ENCODE measurements at places on chromosomes 3 and 15.

DNA sequence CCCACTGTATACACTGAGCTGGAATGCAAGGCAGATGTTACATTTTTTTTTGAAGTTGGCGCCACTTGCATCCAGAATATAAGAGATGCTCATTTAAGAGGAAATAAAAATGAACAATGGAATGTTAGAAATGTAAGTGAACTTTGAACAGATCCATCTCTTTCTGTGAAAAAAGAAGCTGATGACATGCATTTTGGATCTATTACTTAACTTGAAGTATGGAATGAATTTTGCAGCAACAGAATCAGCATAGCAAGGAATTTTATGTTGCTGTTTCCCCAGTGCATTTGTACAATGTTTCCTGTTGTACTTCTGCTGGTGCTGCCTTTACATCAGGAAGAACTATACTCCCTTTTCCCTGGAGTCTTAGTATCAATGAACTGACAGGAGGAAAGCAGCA lies 178.2 kb downstream of the LSAMP start:
- no peak for DNase-seq

DNA sequence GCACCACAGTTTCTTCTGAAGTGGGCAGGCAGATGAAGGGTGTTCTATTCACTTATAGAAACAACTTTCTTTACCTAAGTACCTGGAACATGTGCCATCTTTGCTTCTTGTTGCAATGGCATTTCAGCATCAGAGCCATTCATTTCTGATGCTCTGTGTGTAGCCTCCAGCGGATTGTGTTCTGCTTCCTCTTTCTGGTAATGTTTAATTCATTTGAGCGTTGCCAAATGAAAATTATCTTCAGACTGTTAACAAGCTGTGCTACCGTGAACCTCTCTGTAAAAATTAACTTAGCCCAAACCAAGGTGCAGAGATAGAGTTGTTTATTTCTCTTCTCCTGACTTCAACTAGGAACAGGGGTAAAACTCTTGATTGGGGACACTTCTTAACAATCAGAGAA lies 302.0 kb downstream of the EDEM1 start:
- no peak for DNase-seq

DNA sequence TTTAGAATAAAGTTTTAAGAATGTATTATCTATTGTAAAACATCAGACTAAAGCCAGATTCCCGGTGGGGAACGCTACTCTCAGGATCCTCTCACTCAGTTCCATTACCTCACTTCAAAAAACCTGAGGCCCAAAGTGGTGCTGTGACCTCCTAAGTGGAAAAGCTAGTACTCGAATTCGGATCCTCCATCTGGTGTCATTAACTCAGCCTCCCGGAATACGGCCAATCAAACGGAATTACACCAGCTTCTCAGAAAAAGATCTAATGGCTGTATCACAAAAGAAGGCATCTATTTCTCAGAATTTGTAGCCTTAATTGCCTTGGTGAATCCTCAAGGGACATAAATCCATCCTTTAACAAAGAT lies 627 bp downstream of the ACAD11 start:
- no peak for DNase-seq

GRCh38 chr3:112456147-112456546 lies 43.1 kb downstream of the BTLA start:
- no peak for DNase-seq

GRCh38 chr3:159080256-159080655 lies 278.4 kb downstream of the MFSD1 start:
- no peak for DNase-seq

GRCh38 chr3:172152874-172153273 lies 113.5 kb downstream of the FNDC3B start:
- DNase-seq: no peak

- DNase-seq: peak; percentile 4
Observed at GRCh38 chr3:113211330-113212149, at the start of gene BOC. Gene BOC, plus strand, starts transcription at chr3:113211557. Its CDS starts 38,246 bp downstream, at chr3:113249803.

- peak; percentile 36 for DNase-seq
Observed at GRCh38 chr15:64092075-64092820, 1.4 kb downstream of the CIAO2A start.

DNA sequence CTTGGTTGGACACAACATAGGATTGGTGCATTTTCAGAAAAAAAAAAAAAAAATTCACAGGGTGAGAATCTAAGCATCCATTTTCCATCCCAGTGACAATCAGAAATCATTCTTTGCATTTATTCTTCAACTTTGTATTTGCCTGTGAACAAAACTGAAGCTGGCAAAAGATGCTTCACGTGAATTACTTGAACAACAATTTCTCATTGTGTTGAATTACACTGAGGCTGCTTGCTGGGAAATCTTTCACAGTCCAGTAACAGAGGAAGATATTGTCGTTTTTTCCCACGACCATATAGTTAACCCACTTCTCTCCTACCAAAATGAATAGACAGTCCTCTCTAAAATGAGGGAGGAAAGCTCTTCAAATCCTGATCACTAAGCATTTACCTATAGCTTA lies 4.3 kb upstream of the SLCO3A1 start:
- DNase-seq: no peak

- DNase-seq: no peak
Observed at GRCh38 chr3:18888370-18888769, 259.9 kb upstream of the KCNH8 start.

DNA sequence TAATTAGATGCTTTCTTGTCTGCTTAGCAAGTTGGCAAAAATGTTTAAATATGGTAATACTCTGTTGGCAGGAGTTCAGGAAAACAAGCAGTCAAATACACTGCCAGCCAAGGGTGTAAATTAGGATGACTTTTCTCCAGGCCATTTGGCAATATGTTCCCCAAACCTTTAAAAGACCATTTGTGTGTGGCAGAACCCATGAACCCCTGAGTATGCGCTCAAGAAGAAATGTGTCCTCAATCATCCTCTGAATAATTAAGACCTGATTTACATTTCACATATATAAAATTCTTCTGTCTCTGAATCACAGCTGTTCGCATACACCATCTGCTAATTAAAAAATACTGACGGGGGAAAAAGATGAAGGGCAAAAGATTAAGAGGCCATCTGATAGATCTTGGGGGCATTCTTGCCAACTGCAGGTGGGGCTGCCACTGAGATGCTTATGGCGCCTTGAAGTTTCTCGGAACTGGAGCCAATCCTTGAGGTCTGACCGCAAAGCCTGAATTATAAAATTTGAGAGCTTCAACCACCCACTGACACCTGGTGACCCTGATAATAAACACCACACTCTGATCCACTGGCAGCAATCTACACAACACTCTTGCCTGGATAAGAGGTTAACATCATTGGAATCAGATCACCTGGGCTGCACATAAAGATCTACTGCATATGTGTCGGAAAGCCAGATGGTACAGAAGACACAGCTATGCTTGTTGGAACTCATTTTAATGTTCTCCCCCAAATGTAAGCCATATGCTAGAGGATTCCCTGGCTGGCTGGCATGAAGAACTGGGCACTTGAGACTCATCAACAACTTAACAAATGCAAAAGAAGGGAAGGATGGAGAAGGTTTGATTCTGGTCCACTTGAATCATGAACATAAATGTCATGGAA lies 190.6 kb downstream of the OSBPL10 start:
- DNase-seq: no peak

GRCh38 chr15:85019815-85020590 lies 38.3 kb downstream of the PDE8A start:
- no peak for DNase-seq

- no peak for DNase-seq
Observed at GRCh38 chr15:63396152-63396928, 14.7 kb upstream of the CA12 start.

DNA sequence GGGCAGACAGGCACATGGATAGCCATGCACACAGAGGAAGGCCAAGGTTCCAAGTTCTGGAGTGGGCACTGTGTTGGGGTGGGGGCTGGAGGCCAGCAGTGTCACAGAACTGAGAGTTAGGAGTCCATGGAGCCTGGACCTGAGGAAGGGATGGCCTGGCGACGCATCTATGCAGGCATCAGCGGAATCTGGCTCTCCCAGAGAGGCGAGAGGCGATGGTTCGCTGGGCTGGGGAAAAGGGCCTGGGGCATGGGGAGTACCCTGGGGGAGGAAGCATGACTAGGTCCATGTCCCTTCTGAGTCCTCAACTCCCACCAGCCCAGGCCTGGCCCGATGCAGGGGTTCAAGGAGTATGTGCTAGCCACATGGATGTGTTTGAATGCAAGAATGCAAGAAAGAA lies 192.8 kb upstream of the LINGO1 start:
- no peak for DNase-seq

GRCh38 chr3:173109143-173109542 lies 31.9 kb downstream of the SPATA16 start:
- DNase-seq: no peak

DNA sequence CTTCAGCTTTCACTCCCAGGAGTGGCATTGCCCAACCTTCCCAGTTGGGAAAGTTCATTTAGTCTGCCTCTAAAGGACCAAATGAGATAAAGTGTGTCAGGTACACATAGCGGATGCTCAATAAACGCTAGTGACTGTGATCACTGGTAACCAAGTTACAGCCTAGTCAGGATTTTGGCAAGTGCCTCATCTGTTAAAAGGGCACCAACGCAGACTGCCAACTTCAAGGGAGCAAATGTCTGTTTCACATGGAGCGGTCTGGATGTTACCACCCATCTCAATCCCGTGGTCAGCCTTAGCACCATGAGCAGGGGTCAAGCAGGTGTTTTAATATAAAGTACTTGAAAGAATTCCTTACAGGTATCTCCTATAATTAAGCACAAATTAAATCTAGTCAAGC lies 22.7 kb downstream of the SLCO3A1 start:
- no peak for DNase-seq

GRCh38 chr15:26525096-26525495 lies 247.8 kb downstream of the GABRB3 start:
- DNase-seq: no peak

DNA sequence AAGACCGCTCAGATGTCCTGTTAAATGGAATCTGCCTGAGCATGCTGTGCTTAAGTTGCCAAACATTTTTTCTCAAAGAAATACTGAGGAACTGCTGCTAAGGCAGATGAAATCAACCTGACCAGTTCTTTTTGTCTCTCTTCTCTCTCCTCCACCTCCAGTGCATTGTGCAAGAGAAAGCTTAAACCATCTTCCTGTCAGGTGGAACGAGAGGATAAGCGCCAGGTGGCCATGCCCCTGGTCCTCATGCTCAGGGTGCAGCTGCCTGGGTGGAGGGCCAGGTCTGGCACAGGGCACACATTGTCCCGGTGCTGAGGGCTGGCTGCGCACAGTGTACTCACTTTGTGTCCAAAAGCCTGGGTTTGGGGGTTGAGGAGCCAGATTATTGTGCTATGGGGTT lies 176.2 kb upstream of the TP63 start:
- DNase-seq: no peak

DNA sequence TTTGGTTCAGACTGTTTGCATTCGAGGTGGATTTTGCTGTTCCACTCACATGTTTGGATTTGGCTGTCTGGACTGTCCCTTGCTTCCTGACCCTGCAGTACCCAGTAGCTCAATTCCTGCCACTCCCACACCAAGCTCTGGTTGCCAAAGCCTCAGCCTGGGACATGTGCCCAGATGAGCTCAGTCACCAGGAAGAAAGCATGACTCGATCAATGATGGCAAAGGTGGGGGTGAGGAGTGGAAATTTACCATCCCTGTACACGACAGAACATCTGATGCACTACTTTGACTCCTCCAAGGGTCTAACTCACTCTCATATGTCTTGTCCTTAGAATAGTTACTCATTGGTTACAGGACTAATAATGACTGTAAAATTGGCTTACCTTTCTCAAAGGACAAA lies 45.2 kb downstream of the ZNF385D start:
- no peak for DNase-seq

- no peak for DNase-seq
Observed at GRCh38 chr15:25184356-25185155, 229.8 kb downstream of the SNRPN start.

GRCh38 chr3:152505926-152506325 lies 237.2 kb downstream of the MBNL1 start:
- DNase-seq: no peak

DNA sequence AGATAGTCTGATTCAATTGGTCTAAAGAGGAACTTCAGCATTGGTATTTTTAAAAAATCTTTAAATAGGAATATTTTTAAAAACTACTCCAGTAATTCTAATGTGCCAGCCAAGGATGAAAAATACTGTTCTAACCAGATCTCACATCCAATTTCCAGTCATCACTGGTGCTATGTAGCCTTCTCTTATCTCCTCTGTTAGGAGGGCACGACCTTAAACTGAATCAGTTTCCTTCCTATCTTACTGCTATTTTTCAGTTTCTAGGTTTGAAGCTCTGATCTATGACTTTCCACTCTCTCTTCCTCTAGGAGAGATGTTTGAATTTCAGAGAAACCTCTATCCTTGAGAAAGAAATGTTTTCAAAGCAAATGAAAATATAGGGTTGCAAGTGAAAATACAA lies 31.9 kb downstream of the HAPLN3 start:
- no peak for DNase-seq

- DNase-seq: peak; percentile 68
Observed at GRCh38 chr15:100940767-100941379, 21.7 kb downstream of the LRRK1 start.

DNA sequence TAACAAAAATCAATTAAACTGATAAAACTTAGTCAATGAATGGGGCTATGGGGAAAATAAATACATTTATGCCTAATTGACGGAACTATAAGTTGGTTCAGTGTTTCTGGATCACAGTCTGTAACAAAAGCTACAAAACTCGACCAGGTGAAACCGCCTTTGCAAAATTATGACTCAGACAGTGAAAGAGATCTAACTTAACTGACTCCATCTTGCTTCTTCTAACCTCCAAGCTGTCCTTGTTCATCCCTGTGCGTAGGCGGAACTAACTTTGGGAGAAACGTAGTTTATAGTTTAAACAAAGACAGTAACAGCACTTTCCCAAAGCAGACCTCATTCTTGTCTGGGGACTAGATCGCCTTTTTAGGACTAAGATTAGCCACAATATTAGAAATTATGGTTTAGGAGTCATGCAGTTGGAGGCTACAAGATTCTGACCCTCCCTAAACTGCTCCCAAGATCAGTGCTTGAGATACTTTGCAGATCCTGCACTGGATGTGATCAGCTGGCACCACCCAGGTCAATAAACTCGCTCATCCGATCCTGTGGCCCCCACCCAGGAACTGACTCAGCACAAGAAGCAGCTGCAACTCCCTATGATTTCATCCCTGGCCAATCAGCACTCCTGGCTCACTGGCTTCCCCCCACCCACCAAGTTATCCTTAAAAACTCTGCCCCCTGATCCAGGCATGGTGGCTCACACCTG lies 7.2 kb upstream of the MFGE8 start:
- no peak for DNase-seq

- DNase-seq: no peak
Observed at GRCh38 chr15:97215629-97216028, 744.9 kb upstream of the ARRDC4 start.

DNA sequence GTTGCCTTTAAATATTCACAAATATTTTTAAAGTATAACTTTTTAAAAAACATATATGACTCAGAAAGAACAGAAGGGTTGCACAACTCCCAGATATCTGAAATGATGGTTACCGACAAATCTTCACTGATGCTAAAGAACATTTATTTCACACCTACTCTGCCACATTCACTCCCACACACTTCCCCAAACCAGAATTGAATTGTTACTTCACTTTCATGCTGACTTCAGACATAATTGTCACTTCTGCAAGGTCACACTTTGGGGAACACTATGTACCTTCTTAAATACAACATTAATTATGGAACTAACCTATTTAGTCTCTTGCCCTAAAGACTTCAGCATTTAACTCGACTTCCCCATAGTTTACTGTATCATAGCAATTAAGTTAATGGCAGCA lies 795.1 kb downstream of the FHIT start:
- peak; percentile 2 for DNase-seq

- DNase-seq: no peak
Observed at GRCh38 chr15:100170291-100171210, 171.2 kb downstream of the ADAMTS17 start.
